Hippocampal formation (tissue), 2 donors: ENCODE measurements at places on chromosomes 2 and 18.

DNA sequence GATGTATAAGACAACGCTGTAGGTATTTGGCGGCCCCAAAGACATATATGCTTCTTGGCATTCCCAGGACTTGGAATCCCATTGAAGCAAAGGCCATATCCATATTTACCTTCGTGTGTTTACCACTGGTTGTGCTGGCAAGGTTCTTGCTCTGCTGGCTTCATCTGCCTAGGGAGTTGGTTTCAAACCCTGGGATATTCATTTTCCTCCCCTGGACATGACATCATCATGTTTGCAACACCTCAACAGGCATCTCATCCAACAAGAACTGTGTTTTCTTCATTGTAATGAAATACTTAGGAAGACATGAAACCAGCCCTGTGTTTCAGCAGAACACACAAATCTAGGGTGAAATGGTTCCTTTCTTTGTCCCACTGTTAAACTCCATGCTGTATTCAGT lies 77.9 kb upstream of the PHLPP1 start:
- DNase-seq, result no peak

- no peak for DNase-seq
These were observed 90.3 kb upstream of the TFPI start for GRCh38 chr2:187644486-187644885.

DNA sequence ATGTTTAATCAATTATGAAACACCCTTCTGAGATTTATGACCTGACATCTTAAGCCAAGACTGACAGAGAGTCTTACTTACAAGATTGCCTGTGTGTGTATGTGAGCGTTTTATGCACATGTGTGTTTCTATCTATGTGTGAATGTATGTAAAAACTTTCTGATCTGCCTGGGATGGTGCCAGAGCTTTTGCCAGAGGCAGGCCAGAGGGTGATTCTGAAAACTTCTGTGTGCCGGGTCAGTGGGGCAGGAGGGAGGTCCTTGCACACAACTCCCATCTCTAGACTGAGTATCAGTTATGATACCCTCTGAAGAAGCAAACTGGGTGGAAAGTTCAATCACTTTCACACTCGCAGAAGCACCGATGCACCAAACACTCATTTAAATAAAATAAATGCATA lies 335.0 kb upstream of the NT5C1B start:
- DNase-seq, result no peak

DNA sequence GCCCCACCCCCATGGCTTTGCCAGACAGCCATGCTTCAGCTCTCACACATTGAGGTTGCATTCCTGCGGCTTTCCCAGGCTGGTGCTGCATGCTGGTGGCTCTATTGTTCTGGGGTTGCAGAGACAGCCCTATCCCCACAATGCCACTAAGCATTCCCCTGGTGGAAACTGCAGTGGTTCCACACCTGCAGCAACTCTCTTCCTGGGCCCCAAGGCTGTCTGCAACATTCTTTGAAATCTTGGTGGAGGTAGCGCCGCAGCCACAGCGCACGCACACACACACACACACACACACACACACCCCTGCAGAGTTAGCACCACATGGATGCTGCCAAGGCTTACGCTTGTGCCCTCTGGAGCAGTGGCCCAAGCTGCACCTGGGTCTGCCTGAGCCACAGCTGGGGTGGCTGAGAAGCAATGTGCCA lies 21.4 kb downstream of the SFXN5 start:
- DNase-seq, result no peak

DNA sequence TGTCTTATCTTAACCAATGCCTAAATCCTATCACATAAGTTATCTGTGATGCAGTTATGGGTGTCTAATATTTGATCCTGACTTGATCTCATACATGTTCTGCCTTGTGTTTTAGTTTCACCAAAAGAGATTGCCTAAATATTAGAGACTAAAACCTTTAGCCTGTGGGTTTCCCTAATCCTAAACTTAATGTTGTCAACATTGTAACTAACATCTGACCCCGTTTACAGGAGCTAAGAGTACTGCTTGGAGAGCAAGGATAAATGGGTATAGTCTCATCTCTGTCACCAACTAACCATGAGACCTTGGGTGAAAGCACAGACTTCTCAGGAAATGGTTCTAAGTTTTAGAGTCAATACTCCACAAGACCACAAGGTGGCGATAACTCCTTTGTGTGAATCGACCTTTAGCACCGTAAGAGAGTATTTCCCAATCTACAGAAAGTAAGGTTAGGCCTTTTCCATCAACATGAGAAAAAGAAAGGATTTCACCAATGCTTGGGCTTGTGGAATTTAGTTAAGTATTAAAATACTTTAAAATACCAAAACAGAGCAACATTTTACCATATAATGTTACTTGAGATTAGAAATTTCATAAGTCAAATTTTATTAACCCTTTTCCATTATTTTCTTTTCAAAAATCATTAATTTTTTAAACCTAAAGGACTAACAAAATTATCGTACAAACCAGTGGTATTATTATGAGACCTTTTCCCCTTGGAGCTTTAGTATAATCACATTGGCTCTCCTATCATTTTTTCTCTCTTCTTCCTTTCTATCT lies 60.5 kb downstream of the G6PC2 start:
- no peak for DNase-seq

GRCh38 chr2:11446733-11447248 lies 19.2 kb downstream of the E2F6 start:
- peak; percentile 18 for DNase-seq

GRCh38 chr2:96131152-96131812 lies 7.0 kb downstream of the ASTL start:
- no peak for DNase-seq

GRCh38 chr18:75437979-75438378 lies 10.5 kb upstream of the SMIM21 start:
- no peak for DNase-seq

DNA sequence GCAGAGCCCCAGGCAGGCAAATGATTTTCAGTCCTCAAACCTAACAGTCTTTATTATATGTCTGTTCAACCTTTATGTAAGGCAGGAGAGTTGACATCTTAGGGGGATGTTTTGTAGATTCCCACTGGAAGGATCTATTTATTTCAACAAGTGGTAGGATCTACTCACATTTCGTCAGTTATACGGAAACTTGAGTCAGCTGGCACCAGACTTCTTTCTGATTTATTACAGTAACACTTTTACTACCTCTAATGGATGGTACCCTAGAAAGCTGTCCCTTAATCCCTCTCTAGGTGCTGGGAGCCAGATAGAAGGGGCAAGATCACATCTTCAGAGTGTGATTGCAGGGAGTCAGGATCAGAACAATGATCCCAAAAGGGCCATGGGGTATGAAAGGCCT lies 2.1 kb upstream of the RPL31 start:
- DNase-seq, result no peak

GRCh38 chr2:118145806-118146205 lies 57.5 kb downstream of the INSIG2 start:
- no peak for DNase-seq

DNA sequence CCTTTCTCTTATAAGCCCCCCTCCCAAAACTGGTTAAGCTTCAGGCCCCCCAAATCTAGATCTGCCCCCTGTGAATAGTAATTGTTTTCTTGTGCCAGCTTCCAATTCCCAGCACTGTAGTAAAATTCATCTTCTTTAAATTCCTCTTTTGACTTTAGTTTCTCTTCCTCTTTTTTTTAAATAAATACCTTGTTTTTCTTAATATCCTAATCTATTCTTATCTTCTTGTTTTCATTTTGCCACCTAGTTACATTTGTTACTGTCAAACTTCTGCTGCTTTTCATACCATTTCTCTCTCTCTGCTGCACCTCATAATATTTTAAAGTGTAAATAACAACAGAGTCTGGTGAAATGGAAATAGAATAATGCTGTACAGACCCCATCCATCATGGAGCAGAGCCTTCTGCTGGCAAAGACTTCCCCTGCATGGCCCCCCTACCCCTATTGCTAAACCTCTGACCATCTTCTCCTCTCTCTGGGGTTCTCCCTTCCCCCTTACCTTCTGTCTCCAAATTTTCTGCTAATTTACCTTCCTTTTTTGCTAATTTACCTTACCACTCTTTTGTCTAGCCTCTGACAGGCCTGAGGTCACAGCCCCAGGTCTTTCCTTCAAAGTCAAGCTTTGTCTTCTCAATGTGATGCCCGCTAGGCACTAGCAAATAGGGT lies 94.9 kb upstream of the PAPOLG start:
- no peak for DNase-seq

DNA sequence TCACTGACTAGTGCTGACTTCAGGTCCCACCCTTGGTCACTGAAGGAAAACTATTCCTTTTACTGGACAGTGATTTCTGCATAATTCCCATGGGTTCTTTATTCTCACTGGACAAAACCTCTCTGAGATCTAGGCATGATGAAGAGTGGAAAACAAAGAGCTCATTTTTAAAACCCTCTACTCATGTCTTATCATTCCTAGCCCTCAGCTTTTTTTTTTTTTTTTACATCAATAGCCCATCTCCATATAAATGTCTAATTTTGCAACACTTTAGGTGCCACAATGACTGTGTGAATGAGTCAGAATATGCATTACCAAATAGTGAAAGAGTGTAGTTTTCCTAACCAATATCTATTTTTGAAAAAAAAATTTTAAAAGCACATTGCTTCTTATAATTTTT lies 74.8 kb downstream of the TCF4 start:
- DNase-seq, result no peak

GRCh38 chr2:219293736-219294231 lies 14.6 kb downstream of the DNAJB2 start:
- no peak for DNase-seq

GRCh38 chr2:177329064-177329463 lies 63.5 kb upstream of the AGPS start:
- DNase-seq, result no peak

DNA sequence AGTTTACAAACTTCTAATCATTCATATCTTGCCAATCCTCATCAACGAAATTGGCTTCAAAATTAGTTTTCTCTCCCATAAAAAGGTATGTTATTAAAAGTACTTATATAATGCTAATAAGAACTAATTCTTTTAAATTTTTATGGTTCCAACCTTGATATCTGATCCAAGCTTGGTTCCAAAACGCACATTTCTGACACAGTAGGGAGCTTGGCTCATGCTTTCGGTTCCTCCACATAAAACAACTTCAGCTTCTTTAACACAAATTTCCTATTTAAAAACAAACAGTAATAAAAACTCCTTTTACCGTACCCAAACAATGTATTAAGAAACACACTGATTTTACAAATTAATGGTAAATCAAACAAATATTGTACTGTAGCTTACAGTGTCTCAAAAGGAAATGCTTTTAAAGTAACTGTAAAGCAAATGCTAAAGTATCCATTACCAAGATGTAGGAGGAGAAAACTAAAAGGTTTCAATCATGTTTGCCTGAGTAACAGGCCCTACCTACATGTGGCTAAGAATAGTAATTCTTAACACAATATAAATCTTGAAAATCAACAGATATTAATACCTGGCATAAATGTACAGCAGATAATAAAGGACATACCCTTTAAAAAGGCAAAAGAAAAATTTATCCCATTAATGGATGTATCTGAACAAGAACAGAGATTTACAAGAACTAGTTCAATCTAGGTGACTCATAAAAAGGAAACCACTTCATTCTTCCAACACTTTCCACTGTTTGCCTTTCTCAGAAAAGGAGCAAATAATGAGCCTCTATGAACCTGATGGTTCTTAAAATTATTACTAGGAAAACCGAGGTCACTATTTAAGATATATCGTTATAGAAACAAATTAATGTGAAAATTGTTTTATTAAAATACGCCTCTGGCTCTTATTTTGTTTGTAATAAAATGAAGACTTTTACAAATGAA lies 17.5 kb downstream of the ACAA2 start:
- DNase-seq, result no peak

GRCh38 chr18:71238974-71239624 lies 950.3 kb downstream of the SOCS6 start:
- DNase-seq, result no peak

GRCh38 chr2:29627279-29627711 lies 294.1 kb downstream of the ALK start:
- no peak for DNase-seq

DNA sequence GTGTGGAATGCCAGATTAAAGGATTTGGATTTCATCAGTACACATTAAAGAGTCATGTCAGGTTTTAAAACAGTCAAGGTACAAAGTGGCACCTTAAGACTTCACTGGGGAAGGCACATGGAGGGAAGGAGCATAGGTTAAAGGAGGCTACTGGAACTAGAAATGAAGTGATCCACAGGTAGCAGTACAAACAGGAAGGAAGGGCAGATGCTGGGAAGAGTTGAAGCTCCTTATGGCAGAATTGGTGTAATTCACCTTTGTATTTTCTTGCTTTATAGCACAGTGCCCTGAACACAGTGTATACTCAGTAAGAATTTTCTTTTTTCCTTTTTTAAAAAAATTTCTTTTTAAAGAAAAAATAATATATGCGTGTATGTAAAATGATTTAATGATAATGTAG lies 177.1 kb downstream of the BABAM2 start:
- DNase-seq, result no peak

GRCh38 chr18:24063121-24063731 lies 48.7 kb downstream of the TTC39C start:
- no peak for DNase-seq

GRCh38 chr2:217293046-217293445 lies 433.2 kb upstream of the TNP1 start:
- no peak for DNase-seq

DNA sequence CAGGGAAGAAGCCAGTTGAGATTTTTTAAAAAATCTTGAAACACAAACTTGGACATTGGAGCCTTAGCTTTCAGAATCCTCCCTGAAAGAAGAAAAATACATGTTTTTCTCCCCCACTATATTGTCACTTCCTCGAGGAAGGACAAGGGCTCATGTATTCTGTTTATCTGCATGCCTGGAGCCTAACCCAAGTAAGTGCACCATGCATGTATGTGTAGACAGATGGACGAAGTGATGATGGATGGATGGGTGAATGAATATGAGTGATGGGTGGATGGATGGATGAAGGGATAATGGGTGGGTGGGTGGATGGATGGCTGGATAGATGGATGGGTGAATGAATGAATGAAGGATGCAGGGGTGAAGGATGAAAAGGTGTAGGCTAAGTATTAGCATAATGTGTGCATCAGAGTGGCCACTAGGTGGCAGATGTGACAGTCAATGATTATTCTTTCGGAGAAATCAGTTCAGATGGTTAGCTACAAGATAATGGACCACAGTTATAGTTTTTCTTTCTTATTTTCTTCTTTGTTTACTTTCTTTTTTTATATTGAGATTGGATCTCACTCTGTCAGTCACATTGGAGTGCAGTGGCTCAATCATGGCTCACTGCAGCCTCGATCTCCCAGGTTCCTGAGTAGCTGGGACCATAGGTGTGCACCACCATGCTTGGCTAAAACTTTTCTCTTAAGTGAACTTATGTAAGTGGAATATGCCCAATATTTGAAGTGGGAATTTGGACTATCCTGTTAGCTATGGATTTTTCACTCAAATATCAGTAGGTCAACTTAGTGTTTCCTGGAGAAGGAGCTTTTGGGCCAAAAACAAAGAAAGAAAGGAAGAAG lies 18.5 kb upstream of the CCDC93 start:
- DNase-seq, result no peak

DNA sequence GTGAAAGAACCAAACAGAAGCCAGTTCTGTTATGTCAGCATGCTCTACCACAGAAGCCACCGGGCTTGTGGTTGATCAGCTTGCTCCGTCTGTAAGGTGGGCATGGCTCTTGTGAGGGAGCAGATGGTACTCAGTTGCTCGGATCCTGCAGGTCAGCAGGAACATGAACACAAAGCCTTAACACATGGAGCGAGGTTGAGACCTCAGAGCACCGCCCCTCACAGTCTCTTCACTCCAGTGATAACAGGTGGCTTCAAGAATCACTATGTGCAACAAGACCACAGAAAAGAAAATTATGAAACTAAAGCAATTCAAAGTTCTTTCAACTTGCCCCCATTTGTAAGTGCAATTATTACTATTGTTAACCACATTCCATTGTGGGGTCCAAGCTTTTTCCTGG lies 72.1 kb downstream of the OSBPL6 start:
- no peak for DNase-seq
